D721Med (cell line): ENCODE measurements at places on chromosomes 7 and 10.

GRCh38 chr10:31808258-31809218, 120.1 kb downstream of the ARHGAP12 start:
- no peak for DNase-seq

DNA sequence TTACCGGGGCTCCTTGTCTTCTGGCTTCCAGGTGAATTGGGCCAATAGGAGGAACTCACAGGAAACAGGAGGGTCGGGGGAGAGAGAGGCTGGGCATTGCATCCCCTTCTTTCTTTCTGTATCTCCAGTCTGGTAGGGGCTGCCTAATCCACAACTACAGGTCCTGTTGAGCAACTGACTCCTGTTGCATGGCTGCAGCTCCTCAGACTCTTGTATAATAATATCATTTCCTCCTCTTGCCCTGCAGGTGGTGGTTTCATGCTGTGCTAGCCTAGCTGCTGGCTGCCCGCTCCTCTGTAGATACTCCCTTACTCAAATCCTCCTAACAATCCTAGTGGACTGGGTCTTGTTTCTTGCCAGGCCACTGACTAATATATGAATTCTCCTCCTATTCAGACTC, 276.5 kb upstream of the SMIM30 start:
- no peak for DNase-seq

GRCh38 chr10:11876324-11876723, 53.2 kb downstream of the PROSER2 start:
- DNase-seq = no peak

GRCh38 chr10:3782146-3782450, 2.9 kb downstream of the KLF6 start:
- DNase-seq = no peak

GRCh38 chr7:67857698-67858097, 861.1 kb downstream of the TYW1 start:
- no peak for DNase-seq

DNA sequence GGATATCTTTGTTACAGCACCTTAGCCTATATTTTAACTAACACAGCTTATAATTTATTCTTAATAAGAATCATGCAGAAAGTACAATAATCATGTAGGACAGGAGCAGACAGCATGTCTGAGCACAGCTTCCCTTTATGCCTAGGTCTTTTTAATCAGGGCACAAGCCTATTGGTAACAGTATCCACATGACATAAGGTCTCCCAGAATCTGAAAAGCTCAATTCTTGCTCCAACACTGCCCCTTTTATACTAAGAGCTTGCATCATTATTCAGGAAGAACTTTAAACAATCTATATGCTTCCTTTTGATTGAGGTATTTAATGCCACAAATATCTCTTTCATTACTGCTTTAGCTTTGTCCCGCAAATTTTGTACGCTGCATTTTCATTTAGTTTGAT, 31.6 kb downstream of the IL6 start:
- no peak for DNase-seq

DNA sequence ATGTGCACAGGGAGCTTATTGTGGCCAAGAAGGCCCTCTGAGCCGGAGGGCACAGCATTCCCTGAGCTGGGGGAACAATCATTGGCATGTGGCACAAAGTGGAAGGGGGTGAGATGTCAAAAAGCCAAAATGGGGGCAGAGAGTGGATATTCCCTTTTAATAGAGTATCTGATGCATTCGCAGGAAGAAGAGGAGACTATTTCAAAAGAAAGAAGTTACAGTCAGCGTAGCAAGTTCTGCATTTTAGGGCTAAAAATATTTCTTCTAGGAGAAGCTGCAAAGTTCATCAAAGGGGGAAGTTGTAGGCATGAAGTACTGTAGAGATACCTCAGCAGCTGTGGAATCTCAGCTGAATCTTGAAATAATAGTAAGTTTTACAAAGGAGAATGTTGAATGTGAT, 136.0 kb upstream of the WDR11 start:
- DNase-seq = no peak

DNA sequence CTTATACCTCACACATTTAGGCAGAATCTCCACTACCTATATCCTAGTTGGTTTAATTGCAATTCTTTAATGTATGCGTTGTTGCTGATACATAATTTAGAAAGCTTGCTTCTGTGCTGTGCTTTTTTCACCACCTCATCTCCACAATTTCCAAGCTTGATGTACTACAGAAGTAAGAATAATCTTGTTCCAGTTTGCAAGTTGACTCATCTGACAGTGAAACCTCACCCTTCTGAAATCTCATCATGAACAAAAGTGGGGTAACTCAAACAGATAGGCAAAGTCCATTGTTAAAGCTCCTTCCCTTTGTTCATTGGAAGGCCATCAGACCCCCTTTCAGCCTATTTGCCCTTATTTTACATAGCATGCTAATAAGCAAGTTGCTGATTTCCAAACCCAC, 13.6 kb downstream of the EIF4EBP2 start:
- DNase-seq = no peak

DNA sequence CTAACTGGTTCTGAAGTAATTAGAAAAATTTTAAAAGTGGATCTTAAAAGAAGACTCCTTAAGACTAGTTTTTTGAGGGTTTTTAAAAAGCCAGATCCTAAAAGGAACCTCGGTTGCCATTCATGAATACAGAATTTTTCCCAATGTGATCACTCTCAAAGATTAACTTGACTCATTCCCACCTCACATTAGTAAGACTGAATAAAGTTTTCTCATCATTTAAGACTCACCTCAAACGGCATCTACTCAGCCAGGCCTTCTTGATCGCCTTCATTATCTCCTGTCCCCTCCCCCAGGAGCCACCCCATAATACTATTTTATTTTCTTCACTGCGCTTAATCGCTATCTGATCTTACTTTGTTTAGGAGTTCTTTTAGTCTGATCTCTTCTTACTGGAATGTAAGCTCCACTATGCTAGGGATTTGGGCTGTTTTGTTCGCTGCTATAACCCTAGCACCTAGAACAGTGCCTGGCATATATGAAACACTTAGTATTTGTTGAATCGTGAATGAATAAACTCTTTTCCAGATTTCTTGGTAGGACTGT, 55.9 kb upstream of the PCGF5 start:
- DNase-seq = no peak

DNA sequence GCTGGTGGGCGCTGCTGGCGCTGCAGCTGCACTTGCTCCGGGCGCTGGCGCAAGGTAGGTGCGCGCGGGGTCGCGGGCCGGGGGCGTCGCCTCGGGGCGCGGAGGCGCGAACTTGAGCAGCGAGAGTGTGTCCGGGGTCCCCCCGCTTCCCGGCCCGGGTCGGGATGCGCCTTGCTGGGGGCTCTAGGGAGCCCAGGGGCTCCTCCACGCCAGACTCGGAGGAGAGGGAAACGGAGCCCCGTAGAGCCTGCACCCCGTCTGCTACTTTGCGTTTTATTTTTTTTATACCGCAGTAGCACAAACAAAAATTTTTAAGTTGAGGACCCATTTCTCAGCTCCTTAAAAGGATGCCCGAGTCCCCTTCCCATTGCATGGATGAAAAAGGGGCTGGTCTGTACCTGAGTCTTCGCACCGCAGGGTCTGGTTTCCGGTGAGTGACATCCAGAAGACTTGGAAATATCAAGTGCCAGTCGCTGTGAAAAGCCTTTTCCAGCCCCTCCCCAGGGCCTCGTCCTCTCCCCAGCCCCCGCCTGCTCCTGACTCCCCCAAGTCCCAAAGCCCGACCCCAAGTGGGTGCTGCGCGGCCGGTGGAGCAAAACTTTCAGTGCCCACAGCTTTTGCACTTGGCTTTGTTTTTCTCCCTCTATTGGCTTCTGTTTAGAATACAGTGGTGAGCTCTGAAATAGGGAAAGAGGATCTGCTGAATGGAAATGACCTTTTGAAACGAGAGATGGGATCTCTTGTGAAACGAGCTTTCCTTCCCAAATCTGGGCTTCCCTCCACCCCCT, 973 bp downstream of the SDK1 start:
- no peak for DNase-seq

- no peak for DNase-seq
These were observed 124.4 kb downstream of the AMPH start for GRCh38 chr7:38506756-38507155.

DNA sequence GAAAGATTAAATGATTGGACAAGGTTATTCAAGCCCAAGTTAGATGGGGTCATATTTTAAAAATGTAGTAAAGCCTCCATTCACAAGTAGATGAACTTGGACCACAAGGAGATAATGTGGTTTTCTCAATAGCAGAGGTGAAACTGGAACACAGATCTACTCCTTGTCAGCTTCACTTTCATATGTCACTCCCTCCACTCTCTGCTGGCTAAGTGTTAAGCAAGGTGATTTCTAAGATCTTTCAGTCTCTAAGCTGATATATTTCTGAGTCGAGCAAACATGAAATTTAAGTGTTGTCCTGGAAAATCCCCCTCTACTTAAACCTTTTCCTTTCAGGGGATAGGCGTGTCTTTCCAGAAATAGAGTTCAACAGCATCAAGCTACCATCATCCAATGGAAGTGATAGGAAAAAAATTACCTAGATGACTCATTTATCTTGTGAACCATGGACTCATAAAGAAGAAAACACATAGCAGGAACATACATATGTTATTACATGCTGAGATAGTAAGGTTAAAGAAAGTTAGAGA, 275.0 kb downstream of the PTEN start:
- DNase-seq = no peak

DNA sequence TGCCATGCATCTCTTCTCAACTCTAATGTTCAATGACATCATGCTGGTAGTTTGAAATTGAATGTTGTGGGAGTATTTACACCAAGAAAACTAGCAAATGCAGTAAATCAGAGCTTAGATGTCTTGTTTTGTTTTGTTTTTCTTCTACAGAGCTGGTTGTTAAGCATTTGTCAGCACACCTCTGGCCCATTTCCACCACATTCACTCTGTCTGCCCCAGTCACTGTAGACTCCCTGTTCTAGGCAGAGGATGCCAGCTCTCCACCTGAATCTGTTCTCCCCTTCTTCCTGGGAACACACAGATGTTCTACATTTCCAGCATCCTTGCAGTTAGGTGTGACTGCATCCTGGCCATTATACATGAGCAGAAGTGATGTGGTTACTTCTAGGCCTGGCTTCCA, 4.1 kb upstream of the ARHGAP22 start:
- no peak for DNase-seq

- no peak for DNase-seq
These were observed 17.3 kb downstream of the WDFY4 start for GRCh38 chr10:48701941-48702340.

GRCh38 chr10:125284875-125285597, 124.7 kb upstream of the CTBP2 start:
- DNase-seq = no peak

DNA sequence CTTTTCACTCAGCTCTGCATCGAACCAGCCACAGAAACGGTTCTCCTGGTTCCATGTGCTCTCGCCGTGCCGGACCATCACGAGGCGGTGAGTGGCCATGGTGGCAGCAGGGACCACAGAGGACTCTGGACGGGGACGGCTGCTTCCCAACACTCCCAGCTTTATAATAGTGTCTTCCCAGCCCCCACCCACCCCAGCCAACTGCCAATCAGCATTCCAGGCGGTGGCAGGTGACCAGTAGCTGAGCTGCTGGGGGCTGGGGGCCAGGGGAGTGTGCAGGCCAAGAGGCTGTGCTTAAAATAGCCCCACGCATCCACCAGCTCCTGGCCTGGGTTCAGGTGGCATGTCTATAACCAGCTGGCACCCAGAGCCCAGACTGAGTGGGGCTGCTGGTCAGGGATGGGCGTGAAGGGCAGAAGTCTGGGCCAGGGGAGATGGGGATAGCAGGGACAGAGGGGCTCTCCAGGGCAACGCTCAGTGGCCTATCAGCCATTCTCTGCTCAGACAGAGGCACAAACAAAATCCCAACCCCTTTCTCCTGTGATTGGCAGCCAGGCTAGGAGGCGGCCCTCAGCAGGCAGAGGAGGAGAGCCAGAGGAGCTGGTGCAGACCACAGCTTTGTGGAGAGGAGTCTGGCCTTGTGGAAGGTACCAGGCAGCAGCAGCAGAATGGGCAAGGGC, at the start of gene PGAM2:
Gene PGAM2 (minus strand): TSS at position 137 of the 680 bp plus-strand sequence. CDS start 38 bp downstream, at position 99.
- DNase-seq = no peak

GRCh38 chr7:151172273-151173141, 5.0 kb upstream of the GBX1 start:
- peak; percentile 70 for DNase-seq

DNA sequence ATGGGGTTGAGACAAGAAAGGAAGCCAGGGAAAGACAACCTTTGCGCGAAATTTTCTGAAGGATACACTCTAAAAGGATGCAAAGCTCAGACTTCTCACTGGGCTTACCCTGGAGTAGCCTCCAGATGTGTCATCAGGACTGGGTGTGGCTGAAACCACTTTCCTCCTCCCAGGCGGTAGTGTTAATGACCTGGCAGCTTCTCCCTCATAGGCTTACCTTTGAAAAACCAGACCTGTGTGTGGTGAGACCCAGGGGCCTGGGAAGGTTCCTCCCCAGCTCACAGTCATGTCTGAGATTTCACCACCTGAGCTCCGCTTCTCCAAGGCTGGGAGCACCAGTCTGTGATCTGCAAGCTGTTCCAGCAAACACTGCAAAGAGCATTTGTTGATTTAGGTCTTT, 93.7 kb downstream of the EPC1 start:
- no peak for DNase-seq

- DNase-seq = no peak
These were observed 98.0 kb upstream of the GPR26 start for GRCh38 chr10:123567984-123568739.

DNA sequence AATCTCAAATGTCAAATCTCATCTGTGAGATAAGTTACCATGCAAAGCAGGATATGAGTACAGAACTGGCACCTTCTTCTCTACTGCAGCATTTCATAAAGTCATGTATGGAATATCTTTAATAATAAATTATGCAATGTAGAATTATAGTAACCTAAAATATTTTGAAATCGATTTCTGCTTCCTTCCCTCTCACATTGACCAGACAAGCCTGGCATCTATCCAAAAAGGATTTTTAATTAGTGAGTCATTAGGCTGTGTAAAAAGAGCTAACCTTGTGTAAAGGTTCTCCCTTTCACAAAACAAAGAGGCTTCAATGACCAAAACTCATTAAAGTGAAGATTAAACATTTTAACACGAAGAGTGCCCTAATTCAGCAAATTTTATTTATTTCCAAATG, 48.8 kb upstream of the EXOC6 start:
- no peak for DNase-seq

- no peak for DNase-seq
These were observed 52.2 kb downstream of the ASB13 start for GRCh38 chr10:5614155-5614721.

GRCh38 chr10:117549100-117549585, 6.6 kb downstream of the EMX2 start:
- no peak for DNase-seq

- DNase-seq = no peak
These were observed 73.8 kb downstream of the MRPL32 start for GRCh38 chr7:43006008-43006407.

DNA sequence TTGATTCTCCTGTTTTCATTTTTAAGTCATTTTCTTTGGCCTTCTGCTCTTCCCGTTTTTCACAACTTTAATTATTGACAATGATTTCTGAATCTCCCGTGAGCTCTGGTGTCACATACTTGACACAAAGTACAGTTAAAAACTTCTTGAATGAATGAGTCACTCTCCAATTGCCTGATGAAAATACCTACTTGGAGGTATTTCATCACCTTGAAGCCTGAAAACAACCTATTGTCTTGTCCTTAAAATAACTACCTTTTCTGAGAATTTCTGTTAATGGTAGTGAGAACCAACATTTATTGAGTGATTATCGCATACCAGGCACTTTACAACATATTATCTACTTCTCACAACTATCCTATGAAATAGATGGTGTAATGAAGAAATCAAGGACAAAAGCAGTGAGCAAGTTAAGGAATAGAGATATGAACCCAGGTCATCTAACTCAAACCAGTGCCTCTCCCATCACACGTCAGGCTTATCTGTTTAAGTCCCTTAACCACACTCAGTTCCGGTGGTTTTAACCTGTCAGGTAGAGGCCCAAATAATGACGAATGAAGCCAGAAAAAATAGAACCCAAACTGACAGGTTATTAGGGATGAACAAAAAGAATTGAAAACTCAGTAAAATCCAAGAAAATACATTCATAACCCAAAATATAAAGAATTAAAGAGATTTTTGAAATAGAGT, 11.6 kb downstream of the BET1 start:
- DNase-seq = no peak
